NCI-H524 (cell line): ENCODE measurements at places on chromosomes 6 and 20.
A peak's percentile ranks its signal among the peaks of the same experiment; 100 is the strongest.

DNA sequence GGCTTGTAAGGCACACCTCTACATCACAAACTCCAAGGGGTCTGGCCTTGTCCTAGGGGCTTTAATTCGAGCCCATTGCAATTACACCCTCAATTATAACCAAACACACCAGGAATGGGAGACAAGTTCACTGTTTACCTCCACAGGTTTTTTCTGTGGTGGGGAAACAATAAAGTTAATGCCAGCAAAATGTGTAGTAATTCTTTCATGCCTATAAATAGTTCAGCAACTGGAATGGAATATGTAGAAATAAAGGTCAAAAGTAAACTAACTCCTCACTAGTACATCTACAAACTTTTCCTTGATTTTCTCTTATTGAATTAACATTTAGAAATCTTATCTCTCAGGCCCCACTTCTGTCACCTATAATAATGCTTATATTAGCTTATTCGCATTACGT is 27.1 kb upstream of the RIPK1 start:
- no peak for DNase-seq

- peak; percentile 72 for DNase-seq
Measured at GRCh38 chr20:59437601-59438031, 137.2 kb downstream of the EDN3 start.

GRCh38 chr6:109653264-109653663 is 37.7 kb downstream of the AK9 start:
- no peak for DNase-seq

- peak; percentile 3 for DNase-seq
Measured at GRCh38 chr20:44959638-44960102, 527 bp downstream of the TOMM34 start.

GRCh38 chr20:51272401-51272800 is 249.5 kb upstream of the KCNG1 start:
- DNase-seq, result peak; percentile 68

GRCh38 chr20:44495802-44496481 is 20.3 kb downstream of the TTPAL start:
- no peak for DNase-seq

DNA sequence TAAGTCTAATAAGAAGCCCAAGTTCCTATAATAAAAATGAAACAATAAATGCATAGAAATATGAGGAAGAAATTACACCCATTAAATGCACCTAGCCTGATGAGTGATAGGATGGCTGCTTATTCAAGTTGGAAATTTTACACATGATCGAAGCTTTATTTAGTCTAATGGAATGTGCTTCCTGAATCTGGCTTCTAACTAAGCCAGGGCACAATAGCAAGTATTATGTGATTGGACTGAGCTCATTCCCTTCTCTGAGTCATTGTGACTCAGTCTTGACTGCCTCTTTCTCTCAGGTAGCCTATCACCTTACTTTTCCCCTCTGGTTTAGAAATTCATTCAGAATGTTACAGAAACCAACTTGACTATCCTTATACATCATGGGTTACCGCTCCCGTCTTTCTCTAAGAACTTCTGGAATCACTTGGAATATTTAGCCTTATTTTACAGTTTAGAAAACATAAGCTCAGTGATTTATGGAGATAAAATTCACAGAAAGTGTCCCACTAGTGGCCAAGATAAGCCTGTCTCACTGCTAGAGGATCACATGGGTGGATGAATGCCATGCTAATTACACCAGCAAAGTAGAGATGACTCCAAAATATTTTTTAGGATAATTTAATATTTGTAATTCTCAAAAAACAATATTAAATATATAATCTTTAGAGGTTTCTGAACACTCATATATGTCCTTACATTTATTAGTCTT is 505.3 kb upstream of the JAG1 start:
- DNase-seq, result no peak

- no peak for DNase-seq
Measured at GRCh38 chr20:38272961-38273360, 12.4 kb upstream of the KIAA1755 start.

DNA sequence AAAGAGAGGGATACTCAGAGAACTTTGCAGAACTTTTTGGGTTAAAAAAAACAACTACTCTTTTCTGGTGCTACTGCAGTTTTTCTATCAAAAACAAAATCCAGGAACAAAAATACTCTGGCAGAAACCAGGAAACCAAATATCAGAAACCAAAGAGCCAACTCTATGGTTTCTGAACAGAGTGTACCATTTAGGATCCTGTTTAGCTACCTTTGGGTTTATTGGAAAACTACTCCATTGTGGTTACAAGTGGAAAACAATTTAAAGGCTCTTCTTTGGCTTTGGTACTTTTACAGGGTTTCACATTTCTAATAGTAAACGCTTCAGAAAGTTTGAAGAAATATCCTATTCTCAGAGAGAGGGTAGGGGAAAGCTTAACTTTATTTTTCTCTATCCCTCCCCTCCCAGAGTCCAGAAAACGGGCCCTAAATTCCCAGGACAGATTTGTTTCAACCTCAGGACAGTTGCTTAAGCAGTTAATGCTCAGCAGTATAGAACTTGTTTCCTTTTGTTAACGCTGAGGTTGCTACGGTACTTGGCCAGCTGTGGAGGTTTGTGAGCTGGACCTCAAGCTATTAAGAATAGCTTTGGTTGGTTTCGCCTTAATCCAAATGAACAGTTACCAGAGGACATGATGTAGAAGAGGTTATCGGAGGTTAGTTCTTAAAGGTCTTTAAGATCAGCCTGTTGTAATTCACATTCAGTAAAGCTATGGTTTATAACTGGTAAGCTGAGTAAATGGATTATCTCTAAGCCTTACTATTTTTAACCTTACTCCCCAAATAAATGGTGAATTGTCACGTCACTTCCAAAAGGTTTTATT is 47.9 kb downstream of the FOXO3 start:
- DNase-seq, result no peak

DNA sequence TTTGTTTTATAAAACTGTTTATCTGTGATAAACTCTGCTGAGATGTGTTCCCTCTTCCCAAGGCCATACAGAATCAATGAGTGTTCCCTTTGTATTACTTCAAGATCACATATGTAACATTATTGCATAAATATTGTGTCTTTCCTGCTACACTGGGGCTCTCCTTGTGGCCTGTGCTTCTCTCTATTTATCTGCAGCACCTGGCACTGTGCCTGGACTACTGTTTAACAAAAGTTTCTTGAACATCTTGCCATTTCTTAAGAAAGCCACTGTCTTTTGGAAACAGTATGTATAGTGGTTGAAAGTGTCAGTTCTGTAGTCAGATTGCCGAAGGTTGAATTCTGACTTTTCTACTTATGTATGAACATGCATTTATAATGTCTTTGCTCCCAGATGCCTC is 169.0 kb upstream of the SCGN start:
- DNase-seq, result no peak

DNA sequence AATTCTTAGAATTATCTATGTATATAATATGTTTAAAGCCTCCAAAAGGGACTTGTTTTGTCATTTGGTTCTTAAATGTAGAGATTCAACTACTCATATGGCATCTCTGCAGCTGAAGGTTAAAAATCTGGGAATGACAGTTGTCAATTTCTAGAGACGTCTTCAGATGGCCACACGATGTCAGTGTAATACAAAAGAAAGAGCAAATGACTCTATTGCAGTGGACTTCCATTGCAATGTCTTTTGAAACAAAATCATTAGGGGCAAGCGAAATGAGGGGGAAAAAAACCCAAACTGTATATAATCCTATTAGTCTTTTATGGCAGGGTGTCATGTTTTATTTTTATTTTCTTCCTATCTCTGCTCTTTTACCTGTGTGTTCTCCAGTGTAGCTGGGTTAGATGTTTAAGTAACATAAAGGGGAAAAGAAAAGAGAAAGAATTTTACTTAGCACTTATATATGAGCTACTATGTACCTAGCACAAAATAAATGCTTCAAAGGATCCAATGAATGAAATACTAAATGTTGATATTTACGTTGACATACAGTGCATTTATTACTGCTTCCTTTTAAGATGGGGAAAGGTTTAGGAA is 26.2 kb downstream of the CCN2 start:
- DNase-seq, result peak; percentile 78

DNA sequence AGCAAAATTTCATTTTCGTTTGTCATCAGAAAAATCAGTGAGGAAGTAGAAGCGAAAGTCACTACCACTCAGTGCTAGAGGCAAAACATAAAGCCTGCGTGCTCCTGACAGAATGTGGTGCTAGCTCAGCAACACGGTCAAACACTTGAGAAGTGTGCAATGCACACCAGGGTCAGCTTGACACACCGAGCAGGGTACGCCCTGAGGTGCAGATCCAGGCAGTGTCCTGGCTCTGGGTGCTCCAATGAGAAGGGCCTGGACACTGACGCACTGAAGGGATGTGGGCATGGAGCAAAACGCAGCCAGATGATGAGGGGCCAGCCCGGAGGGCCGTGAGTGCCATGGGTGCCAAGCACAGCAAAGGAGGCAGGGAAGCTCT is 5.9 kb downstream of the RNASET2 start:
- DNase-seq, result no peak

GRCh38 chr6:159151266-159151855 is 17.8 kb upstream of the FNDC1 start:
- peak; percentile 26 for DNase-seq

DNA sequence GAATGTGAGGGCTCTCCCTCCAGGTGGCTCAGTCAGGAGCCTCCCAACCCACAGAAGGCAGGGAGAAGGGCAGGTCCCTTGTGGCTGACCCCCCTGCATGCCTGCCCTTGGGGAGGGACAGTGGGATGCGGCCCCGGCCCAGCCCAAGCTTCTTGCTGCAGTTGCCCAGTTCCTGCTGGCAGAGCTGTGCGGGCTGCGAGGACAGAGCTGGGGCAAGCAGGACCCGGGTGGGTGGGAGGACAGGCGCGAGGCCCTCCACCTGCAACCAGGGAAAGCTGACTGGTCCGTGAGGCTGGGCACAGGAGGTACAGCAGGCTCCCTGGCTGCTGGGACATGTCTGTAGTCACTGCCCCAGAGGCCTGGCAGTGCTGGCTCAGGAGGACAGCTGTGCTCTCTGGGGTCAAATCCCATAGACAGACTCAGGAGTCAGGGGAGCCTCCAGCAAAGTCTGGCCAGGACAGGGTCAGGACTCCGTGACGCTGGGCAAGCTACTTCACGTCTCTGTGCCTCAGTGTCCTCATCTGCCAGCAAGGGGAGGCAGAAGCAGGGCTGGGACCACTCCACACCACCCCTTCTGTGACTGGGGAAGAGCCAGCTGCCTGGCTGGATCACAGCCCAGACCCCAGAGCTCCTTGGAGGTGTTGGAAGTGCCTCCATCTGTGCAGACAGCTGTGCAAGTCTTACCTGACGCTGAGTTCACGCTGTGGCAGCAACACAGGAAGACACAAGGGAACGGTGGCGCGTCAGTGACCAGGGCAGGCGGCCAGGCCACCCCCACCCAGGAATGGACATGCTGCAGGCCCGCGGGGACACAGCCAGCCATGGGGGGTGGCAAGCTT is 13.0 kb downstream of the UCKL1 start:
- peak; percentile 84 for DNase-seq

DNA sequence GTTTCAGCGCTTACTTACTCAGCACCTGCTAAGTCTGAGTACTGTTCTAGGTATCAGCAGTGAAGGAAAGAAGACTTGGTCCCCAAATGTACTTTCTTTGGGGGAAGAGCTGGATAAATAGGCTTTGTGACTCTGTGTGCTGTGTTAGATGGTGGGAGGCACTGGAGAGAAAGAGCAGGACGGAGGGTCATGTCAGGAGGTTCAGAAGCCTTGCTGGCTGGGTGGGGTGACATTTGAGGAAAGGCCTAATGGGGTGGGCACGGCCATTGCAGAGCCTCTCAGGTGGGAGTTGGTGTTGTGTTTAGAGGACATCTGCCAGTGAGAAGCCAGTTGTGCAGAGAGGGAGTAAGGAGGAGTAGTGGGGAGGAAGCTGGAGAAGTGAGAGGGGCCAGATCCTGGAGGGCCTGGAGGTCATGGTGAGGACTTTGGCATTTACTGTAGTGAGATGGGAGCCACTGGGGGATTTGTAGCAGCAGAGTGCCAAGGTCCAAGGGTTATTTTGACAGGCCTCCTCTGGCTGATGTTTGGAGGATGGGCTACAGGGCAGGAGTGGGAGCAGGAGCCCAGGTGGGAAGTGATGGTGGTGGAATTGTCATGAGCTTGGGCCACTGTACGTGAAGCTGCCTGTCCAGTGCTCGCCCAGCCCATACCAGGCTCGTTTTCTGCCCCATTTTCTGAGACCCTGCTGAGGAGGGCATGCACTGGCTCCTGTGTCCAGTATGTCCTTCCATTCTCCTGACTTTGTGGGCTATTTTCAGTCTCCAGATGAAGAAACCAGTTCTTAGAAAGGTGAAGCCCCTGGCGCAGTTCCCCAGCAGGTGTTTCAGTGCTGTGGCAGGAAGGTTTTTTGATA is 886 bp downstream of the SDCBP2 start:
- DNase-seq, result no peak

DNA sequence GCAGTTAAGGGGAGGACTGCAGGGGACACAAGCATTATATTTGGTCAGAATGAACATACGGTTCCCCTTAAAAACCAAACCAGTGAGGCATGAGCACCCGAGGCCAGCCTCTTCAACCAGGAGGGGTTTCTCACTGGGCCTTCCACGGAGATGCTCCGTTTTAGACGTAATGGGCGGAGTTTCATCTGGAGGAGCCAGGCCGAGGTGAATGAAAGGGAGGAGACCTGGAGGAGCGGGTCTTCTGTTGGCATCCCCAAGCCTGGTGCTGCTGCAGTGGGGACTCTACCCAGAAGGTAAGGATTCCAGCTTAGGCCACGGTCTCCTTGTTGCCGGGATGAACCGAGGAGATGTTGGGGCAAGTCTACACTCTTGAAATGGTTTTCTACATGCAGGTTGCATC is 47.4 kb downstream of the ADNP start:
- no peak for DNase-seq

GRCh38 chr20:59752704-59753460 is 148.5 kb downstream of the PHACTR3 start:
- DNase-seq, result no peak

GRCh38 chr20:20407891-20408805 is 40.2 kb downstream of the INSM1 start:
- DNase-seq, result peak; percentile 88

- peak; percentile 2 for DNase-seq
Measured at GRCh38 chr20:22453244-22454080, 130.9 kb downstream of the FOXA2 start.

- no peak for DNase-seq
Measured at GRCh38 chr6:6674872-6675271, 86.4 kb downstream of the LY86 start.

DNA sequence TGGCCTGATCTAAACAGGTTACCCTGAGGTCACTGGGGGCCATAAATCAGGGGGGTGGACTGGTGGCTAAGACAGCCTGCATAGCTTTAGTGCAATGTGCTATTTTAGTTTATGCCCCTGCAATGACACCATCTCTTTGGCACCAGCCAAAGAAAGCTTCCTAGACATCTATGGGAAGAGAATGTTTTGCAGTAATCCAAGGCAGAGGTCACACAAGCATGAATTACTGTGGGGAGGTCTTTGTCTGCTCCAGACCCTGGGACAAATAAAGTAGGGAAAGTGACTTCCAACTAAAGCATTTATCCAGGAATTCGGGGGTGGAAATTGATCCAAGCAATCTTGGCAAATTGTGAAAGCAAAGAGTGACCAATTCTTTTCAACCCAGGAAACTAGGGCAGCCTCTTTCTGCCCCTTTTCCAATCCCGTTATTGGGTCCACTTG is 5.3 kb downstream of the RIPOR2 start:
- no peak for DNase-seq

- DNase-seq, result no peak
Measured at GRCh38 chr20:34977365-34978091, 21.9 kb downstream of the MYH7B start.

GRCh38 chr20:45073221-45073620 is 27.7 kb downstream of the KCNS1 start:
- DNase-seq, result no peak

GRCh38 chr6:27809939-27810767 is 102.0 kb downstream of the OR2B2 start:
- DNase-seq, result peak; percentile 13

- no peak for DNase-seq
Measured at GRCh38 chr20:53707371-53708055, 113.9 kb upstream of the ZNF217 start.
